ENCODE measurements at places on chromosomes 16 and 17.

- DNase-seq, result no peak
Observed at GRCh38 chr16:49854188-49854795, 1.6 kb downstream of the ZNF423 start.

GRCh38 chr17:3870871-3871306 is 22.0 kb downstream of the CAMKK1 start:
- DNase-seq, result no peak

DNA sequence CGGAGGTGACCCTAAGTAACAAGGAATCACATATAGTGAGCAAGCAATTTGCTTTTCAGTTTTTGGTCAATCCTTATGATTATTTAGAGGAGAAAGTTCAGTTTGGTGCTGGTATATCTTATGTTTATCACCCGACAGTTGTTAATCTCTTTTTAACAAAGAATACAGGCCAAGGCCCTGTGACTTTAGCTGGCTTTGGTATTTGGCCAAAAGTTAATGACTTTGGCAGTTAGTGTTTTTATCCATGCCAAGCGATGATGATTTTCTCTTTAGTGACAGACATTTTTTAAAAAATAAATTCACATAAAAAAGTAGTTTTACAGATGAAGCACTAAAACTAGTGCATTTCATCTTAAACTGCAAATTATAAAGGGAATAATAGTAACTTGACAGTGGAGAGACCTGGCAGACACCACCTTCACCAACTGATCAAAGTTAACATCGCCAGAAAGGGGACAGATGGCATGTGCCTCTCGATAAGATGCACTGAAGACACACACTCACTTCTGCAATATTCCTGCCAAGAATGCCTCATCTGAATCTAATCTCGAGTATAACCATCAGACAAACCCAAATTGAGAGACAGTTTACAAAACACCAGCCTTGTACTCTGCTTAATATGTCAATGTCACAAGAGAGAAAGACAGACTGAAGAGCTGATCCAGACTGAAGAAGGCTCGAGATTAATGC is 6.9 kb downstream of the DEXI start:
- no peak for DNase-seq

DNA sequence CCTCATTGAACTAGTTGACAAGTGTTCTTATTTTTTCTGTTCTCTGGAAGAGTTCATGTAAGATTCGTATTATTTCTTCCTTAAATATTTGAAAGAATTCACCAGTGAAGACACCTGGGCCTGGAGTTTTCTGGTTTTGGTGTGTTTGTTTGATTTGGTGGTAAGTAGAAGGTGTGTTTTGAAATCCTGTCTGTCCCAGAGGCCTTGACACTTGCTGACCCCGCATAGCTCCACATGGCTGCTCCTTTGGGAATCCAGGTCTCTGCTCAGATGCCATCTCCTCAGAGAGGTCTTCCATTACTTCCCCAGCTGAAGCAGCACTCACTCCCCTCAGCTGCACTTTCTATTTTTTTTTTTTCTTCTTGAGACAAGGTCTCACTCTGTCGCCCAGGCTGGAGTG is 5.7 kb upstream of the NUP93 start:
- DNase-seq, result no peak

DNA sequence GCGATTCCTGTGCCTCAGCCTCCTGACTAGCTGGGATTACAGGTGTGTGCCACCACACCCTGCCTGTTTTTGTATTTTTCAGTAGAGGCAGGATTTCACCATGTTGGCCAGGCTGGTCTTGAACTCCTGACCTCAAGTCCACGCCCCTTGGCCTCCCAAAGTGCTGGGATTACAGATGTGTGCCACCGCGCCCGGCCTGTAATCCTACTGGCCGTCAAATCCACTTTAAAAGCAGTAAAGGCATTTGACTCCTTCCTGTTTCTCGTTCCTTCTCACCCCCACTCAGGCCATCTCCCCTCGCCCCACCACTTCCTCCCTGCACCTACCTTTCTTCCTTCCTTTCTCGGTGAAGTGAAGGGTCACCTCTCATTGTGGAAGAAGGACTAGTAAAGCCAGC is 69.4 kb upstream of the CREBBP start:
- no peak for DNase-seq

GRCh38 chr16:84071121-84071520 is 28.5 kb upstream of the SLC38A8 start:
- DNase-seq, result no peak

GRCh38 chr16:58085584-58086251 is 43.5 kb downstream of the CFAP20 start:
- DNase-seq, result no peak

DNA sequence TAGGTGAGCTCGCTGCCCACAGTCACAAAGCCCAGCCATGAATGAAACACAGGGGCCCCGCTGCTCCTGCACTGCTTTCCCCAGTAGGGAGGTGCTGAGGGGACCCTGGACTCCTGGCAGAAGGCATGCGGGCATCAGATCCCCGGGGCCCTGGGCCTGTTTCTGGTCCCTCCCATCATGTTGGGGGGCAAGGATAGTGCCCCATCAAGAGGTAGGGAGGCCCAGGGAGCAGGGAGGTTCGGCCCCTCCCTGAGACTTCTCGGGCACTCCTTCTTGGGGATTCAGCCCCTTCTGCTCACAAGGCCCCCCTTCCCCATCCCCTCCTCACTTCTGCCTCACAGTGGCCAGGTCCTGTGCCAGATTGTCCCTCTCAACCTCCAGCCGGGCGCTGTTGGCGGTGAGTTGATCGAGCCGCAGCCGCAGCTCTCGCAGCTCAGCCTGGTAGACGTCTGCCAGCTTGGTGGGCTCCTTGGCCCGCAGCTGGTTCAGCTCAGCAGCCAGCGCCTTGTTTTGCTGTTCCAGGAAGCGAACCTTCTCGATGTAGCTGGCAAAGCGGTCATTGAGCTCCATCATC is 515 bp downstream of the GFAP start:
- DNase-seq, result no peak

- DNase-seq, result no peak
Observed at GRCh38 chr17:4766201-4766600, 5.5 kb upstream of the TM4SF5 start.
